ENCODE measurements at places on chromosomes 2 and 18.

DNA sequence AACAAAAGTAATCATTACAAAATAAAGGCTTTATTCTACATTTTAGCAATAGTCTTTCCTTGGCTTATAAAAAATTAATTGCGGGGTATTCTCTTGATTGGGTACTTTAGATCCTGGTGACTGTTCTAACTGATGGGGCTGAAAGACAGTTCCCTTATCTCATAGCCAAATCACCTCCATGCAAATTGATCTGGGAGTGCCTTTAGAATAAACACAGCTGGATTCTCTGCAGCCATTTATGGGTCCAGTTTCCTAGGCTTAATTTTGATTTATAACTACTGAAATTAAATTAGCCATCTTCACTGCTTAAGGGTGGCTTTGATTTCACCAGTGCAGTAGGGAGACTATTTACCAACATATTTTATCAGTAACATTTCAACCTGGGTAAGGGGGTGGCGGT is 337.1 kb downstream of the NRXN1 start:
- no peak for DNase-seq

DNA sequence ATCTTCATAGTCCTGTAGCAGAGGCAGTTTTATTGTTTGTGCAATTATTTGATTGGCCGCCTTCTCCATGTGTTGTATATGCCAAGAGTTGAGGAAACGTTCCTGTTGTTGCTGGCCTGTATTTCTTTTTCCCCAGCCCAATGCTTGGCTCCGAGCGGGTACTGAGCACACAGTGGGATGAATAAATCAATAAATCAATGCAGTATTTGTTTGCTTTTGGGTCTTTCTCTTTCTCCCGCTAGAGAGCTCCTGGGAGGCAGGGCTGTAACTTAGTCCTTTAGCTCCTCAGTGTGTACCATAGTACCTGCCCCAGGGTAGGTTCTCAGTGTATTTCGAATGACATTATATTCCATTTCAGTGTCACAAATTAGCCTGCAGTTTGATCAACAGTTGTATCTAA is 71.8 kb downstream of the ICOS start:
- no peak for DNase-seq

DNA sequence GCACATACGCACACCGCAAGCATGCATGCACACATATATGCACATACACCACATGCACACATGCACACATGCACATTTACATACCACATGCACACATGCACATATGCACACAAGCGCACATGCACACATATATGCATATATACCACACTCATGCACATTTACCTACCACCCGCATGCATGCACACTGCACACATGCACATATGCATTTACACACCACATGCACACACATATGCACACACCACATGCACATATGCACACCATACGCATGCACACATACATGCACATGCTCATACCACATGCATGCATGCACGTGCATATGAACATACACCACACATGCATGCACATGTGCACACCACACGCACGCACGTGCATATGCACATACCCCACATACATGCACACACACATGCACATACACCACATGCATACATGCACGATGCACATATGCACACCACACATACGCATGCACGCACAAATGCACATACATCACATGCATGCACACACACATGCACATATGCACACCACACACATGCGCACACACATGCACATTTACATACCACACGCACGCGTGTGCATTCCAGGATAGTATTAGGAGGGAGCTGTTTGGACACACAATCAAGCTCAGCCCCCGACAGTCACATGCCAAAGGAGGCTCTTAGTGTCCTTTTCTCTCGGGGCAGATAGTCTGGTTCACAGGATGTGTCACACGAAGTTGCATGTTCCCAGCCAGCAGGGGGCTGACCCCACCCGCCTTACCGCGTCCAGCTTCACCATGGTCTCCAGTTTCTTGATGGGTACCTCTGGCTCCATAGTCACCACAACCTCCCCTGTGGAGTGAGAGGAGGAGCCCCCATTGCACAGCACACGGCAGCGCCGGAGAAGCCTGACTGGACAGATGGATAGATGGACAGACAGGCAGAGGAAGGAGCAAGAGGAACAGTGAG is 5.9 kb downstream of the OTOF start:
- DNase-seq: no peak

GRCh38 chr2:70982971-70983370 is 4.5 kb downstream of the ANKRD53 start:
- no peak for DNase-seq

GRCh38 chr18:37502036-37502435 is 63.6 kb downstream of the CELF4 start:
- DNase-seq: no peak

GRCh38 chr2:79131687-79132086 is 11.4 kb downstream of the REG1A start:
- no peak for DNase-seq

- DNase-seq: no peak
These were observed 148.9 kb upstream of the GULP1 start for GRCh38 chr2:188142636-188143295.

- no peak for DNase-seq
These were observed 38.5 kb upstream of the ZNF396 start for GRCh38 chr18:35415511-35416073.

- no peak for DNase-seq
These were observed 13.1 kb downstream of the FBLN7 start for GRCh38 chr2:112151271-112151670.

- DNase-seq: no peak
These were observed 243.5 kb upstream of the TMEFF2 start for GRCh38 chr2:192438239-192438638.

GRCh38 chr2:5250482-5250881 is 441.7 kb upstream of the SOX11 start:
- DNase-seq: no peak

DNA sequence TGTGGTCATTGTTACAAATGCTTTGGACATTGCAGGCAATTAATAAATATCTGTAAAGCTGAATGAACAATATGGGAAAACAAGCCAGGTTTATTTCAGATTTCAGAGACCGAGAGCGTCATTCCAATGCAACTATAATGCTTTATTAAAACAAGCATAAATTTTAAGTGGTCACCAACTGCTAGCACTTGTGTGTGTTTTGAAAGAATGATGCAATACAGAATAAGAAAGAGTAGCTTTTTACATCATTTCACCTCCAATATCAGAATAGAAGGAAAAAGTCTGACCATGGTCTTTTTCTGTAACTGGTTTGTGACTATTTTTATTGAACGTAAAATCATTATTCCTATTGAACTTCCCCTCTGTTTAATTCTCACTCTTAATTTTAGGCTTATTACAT is 7.6 kb downstream of the CTAGE1 start:
- DNase-seq: no peak

GRCh38 chr18:2894841-2895370 is 48.1 kb downstream of the EMILIN2 start:
- DNase-seq: no peak

- DNase-seq: no peak
These were observed 14.0 kb downstream of the PXDN start for GRCh38 chr2:1730015-1730927.

DNA sequence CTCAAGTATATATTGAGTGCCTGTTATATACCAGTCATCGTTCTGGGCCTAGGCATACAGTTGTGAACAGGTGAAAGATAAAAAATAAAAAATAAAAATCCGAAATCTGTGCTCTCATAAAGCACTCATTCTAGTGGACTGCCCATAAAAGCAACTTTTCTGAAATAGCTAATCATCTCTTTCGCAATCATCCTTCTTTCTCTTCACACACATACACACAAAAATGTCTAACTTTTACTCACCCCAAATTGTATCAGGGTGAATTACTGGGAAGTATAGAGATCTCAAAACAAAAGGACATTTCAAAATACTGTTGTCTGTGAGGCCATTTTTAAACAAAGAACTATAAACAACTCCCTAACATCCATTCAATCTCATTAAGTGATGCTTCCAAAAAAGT is 29.6 kb upstream of the ORC2 start:
- DNase-seq: no peak

- DNase-seq: no peak
These were observed 218.4 kb upstream of the REV1 start for GRCh38 chr2:99708231-99708630.

DNA sequence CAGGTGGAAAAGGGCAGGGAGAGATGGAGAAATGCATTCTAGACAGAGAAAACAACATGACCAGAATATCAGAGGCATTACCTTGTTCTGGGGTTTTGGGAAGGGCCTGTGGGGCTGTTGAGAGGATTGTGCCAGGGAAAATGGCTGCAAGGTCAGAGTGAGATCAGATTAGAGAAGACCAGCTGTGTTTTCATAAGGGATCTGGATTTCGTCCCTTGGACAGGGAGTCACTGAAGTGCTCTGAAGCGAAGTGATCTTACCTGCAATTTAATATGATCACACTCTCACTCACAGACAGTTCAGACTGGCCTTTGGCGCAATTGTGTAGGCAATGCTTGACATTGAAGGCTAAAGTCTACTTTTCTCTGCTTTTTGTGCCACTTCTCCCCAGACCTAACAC is 20.3 kb upstream of the REG3G start:
- DNase-seq: no peak

DNA sequence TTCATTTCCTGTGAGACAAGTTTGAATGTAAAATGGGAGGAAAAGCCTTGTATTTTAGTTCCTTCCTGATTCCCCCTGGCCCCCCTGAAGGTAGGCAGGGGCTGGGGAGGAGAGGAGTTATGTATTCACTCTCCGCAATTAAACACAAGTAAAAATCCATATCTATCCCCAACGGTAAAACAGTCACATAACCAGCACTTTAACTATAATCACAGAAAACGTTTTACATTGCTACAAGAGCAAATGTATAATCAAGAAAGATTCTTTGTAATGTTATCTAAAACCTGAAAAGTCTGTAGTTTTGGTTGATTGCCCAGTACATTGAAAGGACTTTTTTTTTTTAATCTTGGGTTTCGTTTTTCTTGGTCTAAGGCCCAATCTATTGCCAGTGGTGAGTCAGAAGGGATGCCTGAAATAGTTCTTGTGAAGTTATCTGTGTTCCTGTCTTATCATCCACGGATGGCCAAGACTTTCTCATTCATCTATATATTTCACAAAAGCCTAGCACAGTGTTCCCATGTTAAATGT is 34.5 kb upstream of the CCNYL1 start:
- no peak for DNase-seq

DNA sequence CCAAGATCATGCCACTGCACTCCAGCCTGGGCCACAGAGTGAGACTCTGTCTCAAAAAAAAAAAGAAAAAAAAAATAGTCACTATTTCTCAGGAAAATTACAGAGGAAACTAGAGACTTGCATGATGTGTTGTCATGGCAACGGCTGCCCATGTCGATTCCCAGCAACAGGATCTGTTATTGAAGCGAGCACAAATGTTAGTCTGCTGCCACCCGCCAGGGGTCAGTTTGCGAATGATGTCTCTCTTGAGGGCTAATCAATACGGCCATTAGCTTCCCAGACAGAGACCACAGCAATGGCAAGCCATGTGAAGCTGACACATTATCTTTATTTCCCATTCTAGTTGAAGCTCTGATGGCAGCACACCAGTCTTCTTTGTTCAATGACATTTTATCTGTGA is 32.4 kb upstream of the ACYP2 start:
- no peak for DNase-seq

GRCh38 chr18:79522451-79523205 is 126.9 kb downstream of the NFATC1 start:
- DNase-seq: peak; percentile 46

- DNase-seq: no peak
These were observed 214.0 kb downstream of the CYP26B1 start for GRCh38 chr2:71933467-71934319.

GRCh38 chr2:238382381-238382781 is 44.3 kb upstream of the ASB1 start:
- DNase-seq: no peak

DNA sequence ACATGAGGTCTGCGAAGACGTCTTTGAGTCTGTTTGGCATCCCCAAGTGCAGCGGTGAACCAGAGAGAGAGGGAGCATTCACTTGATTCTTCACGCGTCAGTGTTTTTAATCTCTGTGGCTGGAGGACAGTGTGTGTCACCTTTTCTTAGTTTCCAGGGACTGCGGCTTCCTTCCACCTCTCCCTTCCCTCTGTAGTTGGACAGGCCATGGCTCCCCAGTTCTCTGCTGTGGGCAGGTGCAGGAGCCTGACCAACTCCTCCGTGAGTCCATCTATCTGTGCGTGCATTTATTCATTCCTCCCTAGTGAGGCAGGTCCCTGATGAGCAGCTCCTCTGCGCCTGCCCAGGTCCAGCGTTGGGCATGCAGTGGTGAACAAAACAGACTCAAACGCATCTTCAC is 42.9 kb downstream of the AGAP1 start:
- DNase-seq: no peak

DNA sequence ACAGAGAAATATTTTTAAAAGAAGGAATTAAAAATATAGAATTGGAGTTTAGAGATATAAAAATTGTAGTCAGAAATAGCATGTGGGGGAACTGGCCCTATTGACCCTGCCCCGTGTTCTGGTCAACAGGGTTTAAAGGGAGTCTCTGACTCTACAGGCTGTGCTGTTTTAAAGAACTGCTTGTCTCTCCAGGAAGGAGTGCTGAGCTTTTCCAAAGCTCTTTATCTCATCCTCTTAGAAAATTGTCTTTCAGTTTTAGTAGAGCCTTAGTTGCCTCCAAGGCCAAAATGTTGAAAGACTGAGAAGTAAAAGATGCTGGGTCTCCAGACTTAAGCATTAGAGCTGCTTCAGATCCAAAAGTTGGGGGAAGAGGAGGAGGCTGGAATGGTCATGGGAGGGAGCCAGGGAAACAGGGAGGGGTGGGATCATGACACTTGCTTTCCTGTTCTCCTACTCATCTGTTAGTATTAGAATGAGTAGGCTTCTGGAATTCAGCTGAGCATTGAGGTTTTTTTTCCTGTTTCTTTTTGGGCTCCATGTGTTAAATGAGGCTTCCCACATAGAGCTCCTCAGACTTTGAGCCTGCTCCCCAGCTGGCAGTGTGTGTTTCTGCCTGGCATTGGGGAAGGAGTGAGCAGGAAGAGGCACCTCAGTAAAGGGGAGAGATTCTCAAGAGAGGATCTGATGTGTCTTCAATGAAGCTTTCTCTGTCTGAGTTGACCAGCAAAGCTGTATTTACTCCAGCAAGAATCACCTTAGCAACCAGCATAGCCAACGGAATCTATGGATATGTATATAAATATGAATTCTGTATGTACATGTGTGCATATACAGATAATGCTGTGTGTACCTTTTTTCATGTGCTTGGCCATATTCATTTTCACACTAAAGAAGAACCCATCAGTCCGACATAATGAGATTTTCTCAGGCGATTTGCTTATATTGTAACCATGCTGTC is 186.8 kb upstream of the FBXO11 start:
- DNase-seq: no peak

GRCh38 chr18:5879479-5879882 is 15.8 kb downstream of the TMEM200C start:
- no peak for DNase-seq

- DNase-seq: no peak
These were observed 124.1 kb downstream of the EN1 start for GRCh38 chr2:118723394-118723793.

DNA sequence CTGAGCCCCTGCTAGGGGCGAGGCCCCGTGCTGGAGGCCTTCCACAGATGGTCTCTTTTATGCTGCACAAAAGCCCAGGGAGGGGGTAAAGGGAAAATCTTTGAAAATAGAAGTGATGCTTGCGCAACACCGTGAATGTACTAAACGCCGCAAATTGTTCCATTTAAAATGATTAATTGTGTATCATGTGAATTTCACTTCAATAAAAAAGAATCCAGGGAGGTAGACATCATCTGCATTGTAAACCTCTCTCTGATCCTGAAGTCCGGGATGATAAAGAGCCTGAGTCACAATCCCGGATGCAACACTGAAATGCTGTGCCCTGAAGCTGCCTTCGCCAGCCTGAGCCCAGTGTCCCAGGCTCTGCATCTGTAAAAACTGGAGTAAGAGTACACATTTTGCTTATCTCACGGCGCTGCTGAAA is 107.7 kb upstream of the PPP1CB start:
- no peak for DNase-seq

- DNase-seq: no peak
These were observed 105.3 kb downstream of the ZBTB7C start for GRCh38 chr18:48303883-48304282.

Measured in CD4-positive, alpha-beta T cell treated with Interleukin-2 at 100 ng/mL for 4 hours (primary cell).